NCI-H510A treated with DMSO at 0.1 percent for 48 hours (cell line): ENCODE measurements at places on chromosomes 6 and 20.

DNA sequence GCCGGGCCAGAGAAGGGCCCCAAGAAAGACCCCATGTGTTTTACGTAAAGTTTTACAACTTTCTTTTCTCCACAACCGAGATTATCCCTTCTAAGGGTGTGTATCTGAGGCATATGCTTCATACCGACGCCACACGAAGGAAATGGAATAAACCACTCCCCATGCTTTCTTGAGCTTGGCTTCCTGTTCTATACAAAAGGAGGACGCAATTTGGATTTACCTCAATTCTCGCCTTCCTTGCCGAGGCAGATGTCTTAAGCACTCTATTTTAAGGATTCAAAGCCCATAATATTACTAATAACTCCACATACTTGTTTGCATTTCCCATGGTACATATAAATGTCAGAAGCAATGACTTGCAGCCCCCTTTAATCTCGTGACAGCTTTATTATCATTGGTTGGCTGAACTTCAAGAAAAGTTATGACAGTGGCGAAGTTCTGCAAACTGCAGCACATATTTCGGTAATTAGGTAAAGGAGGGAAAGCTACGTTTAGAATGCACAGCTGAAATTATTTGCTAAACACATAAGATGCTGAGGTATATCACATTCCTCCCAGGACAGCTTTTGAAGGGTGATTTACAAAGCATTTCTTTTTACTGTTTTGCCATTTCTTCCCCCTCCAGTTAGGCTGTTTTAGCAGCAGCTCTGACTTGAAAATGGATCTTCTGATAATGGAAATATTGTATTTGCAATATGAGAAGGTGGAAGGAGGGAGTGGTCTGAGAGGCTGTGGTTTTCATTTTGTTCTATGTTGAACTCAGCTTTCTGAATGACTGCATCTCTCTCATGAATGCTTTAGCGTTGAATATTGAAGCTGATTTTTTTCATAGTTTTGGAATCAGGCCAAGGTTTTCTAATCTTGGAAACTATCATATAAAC, 330.5 kb downstream of the EPHA7 start:
- no peak for DNase-seq

GRCh38 chr6:105936972-105937371, 149.2 kb upstream of the PRDM1 start:
- DNase-seq, result no peak

DNA sequence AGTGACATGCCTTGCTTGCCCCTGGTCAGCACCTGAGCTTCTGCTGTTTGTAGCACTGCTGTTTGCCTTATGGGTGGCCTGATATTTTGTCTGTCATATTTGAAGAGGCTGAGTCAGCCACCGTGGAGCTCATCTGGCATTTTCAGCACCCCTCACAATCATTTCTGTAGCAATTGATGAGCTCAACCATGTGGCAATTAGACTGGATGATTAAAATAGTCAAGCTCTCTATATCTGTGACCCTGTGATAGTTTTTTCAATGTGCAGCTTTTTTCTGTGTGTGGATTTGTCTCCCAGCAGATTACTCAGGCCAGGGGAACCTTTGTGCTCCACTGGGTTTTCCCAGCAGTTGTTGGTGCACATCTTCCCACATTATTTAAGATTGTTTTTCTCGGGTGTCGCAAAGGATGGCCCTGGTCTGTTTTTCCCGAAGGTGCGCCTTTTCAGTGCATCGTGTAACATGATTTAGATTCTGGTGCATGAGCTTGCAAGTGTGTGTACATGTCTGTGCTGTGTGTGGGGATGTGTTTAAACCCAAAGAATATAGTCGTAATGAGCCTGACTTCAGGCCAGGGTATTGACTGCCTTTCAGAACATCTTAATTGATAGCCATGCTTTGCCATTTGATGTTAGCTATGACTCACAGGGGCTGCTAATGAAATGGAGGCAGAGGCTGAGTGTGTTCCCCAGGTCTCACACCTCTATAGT, 31.6 kb upstream of the GLP1R start:
- no peak for DNase-seq

GRCh38 chr20:37932919-37933318, 30.0 kb downstream of the VSTM2L start:
- DNase-seq, result no peak

GRCh38 chr20:1509237-1509636, 18.0 kb upstream of the SIRPB2 start:
- DNase-seq, result no peak

DNA sequence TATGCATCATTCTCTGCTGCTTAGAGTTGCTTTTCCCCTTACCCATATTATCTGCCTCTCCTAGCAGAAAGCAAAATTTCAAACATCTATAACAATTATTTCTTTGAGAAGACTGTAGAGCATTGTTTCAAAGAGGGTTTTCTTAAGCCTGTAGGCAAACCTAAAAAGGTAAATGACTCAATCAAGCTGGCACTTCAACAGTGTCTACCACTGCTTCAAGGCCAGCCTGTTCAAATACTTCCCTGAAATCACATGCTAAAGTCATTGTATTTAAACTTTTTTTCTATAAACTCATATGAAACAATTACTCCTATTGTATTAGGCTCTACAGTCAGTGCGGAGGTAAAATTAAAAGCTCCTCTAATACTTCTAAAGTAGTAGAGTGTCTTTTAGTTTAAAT, 87.1 kb downstream of the OGFRL1 start:
- no peak for DNase-seq
